ENCODE measurements at places on chromosomes 16 and 17. TPM values are rescaled to one million over a fixed set of nuclear protein-coding genes. Genes with fewer than 3 reads are reported as not detected.

GRCh38 chr17:57279432-57279831 lies 23.1 kb downstream of the MSI2 start:
- no peak for DNase-seq

GRCh38 chr17:40618754-40619625 lies 28.6 kb downstream of the SMARCE1 start:
- no peak for DNase-seq

OR1F1 gene
- total RNA-seq: not detected

- DNase-seq: peak; percentile 84
Measured at GRCh38 chr16:1363501-1364041, 11.8 kb downstream of the GNPTG start.

CTNS gene
- 39.6 TPM for total RNA-seq

GRCh38 chr17:41504246-41504977 lies 1.0 kb downstream of the KRT13 start:
- DNase-seq: no peak
